ENCODE measurements at places on chromosomes 11 and 22. TPM values are rescaled to one million over a fixed set of nuclear protein-coding genes. Genes with fewer than 3 reads are reported as not detected.

DNA sequence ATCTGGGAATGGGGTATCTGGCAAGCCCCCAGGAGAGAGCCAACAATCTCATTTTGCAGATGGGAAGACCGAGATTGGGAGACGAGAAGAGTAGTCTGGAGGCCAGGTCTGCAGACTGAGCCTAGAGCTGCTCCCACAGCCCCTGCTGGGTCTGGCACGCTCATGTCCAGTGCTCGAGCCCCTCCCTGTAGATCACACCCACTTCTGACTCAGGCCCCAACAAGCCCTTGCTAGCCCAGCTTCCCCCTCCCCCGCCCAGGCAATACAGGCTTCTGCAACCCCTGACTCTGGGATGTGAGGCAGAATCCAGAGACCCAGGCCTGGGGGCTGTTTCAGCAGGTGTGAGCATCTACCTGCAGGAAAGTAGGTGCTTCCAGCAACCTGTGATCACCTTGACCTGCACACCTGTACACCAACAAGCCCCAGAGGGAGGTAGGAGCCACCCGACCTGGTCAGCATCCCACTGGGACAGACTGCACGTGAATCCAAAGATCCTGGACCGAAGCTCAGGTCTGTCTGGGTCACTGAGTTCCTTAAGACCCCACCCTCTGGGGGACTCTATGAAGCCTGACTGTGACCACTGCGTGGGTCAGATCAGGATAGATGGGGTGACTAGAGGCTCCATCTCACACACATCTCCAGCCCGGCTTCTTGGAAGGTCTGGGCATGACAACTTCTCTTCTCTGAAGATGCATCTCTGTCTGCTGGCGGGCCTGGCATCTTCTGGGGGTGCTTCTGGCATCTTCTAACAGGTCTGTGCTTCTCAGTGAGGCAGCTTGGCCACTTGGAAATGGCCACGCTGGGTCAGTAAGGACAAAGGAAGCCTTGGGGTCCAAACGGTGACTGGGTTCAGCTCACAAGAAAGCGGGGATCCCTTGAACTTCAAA, 29.3 kb downstream of the LINC01488 start:
- H3K4me3 ChIP-seq, result no peak overlapping the region
- no peaks in the 10 kb centered on the region for H3K4me1 ChIP-seq

- no peak for DNase-seq
- no peaks in the 10 kb centered on the region for H3K27me3 ChIP-seq
- H3K4me3 ChIP-seq, result no peak overlapping the region
- H3K4me1 ChIP-seq, result peaks cover 59% of the 10 kb centered on the region
- H3K36me3 ChIP-seq, result no peaks in the 10 kb centered on the region
Measured at GRCh38 chr22:23233752-23234408, 53.6 kb downstream of the BCR start.

Gene GVQW3
- total RNA-seq, result 0.84 TPM

DNA sequence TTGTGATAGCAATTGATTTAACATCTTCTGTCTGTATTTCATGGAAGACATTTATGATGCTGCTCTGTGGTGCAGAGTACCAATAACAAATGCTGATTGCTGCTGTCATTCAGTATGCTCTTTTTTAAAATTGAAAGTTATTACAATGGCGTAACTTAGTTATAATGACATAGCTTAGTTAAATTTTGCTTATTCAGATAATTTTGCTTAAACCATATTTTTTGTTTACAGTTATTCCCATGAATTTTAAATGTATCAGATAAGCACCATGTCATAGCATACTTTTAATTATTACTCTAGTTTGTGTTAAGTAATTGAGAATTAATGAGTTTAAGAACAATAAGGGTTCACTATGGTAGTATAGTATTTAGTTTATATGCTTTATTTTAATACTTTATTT, 15.5 kb downstream of the PRMT3 start:
- no peaks in the 10 kb centered on the region for H3K4me1 ChIP-seq
- H3K4me3 ChIP-seq, result no peak overlapping the region
- H3K27me3 ChIP-seq, result no peaks in the 10 kb centered on the region

DNA sequence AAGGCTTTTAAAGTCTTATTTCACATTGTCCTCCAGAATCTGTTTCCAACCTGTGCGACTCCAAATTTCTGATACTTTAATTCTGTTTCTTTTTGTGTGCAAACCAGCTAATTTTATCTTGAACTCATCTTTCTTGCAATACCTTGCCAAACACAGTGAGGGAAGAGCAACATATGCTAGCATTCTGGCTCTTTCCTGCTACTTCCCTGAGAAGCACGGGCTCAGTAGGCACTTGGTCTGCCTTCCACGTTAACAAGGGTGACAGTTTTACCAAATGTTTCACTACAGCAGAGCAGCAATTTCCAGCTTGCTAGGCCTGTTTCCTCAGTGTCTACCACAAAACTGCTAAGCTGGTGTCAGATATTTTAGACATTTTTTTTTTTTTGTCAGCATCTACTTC, 405.8 kb downstream of the NTM start:
- no peak for DNase-seq
- H3K4me3 ChIP-seq, result no peak overlapping the region
- no peaks in the 10 kb centered on the region for H3K36me3 ChIP-seq
- H3K4me1 ChIP-seq, result no peaks in the 10 kb centered on the region
- no peak overlapping the region for H3K27ac ChIP-seq

Gene CALCB
- not detected for total RNA-seq

DNA sequence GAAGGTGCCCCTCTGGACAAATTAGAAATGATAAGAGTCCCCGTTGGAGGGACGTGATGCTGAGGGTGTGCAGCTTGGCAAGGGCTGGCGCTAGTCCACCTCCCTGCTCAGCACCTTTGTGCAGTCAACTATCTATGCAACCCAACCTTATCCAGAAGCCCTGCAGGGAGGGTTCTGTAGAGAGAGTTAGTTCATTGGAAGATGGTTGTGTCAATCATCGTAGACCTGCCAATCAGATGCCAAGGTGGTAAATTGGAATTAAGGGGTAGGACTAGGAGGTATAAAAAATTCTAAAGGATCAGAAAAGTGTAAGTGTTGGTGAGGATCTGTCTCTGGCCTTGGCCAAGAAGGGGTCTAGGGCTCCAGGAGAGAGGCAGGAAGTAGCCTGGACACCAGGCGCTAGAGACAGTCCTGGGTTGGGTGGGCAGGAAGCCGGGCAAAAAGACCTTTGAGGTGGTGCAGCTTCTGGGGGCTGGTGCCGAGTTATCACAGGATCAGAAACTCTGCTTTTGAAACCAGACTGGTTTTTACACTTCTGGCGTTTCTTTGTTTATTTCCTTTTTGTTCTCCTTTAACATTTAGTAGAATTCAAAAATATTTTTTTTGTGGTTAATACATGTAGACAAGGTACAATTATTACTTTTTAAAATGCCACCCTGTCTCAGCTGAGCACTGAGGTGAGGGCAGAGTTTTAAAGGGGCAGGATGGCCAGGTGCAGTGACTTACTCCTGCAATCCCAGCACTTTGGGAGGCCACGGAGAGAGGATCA, 1.6 kb downstream of the C1QTNF6 start:
- no peak overlapping the region for H3K4me3 ChIP-seq
- no peaks in the 10 kb centered on the region for H3K27me3 ChIP-seq
- no peaks in the 10 kb centered on the region for H3K36me3 ChIP-seq
- peak overlapping the region; percentile 70 for H3K27ac ChIP-seq

Gene TTC36
- 3.7 TPM for total RNA-seq

- no peak for DNase-seq
- peaks cover 90% of the 10 kb centered on the region for H3K36me3 ChIP-seq
- peak overlapping the region; percentile 74 for H3K27ac ChIP-seq
Measured at GRCh38 chr22:39429916-39430575, 26.8 kb upstream of the MGAT3 start.

Gene APOL5
- not detected for total RNA-seq

DNA sequence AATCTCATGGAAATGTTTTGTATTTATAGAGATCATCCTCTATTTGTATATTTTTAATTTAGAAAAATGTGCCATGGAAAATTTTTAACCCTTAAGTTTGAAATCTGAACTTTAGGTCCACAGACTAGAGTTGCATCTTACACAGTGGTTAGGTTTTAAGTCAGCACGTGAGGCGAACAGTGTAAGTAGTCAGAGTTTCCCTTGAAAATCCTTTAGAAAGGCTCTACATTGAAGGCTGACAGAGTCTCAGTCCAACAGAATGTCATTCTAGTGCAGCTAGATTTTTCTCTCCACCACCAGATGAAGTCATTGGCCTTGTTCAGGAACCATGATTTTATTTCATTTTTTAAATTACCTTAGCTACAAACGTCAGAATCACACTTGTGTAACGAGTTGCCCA, 18.7 kb downstream of the HMGXB4 start:
- no peaks in the 10 kb centered on the region for H3K36me3 ChIP-seq
- H3K4me1 ChIP-seq, result no peaks in the 10 kb centered on the region
- no peak overlapping the region for H3K4me3 ChIP-seq
- no peaks in the 10 kb centered on the region for H3K27me3 ChIP-seq

Gene BET1L
- total RNA-seq, result 29.5 TPM

DNA sequence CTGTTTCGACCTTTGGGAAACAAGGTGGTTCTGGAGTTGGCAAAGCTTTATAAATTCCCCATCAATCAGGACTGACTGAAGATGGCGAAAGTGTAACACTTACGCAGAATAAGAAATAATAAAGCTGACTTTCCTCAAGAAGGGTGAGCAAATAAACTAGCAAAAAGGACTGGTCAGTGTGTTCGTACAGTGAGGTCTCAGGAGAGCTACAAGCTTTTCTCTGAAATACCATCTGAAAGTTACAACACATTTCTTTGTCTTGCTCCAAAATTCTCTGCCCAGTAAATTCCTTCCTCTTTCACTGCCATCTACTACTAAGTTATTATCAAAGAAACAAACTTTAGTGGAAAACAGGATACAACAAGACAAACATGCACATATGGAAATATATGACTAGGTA, 13.4 kb downstream of the PITPNB start:
- H3K4me3 ChIP-seq, result no peak overlapping the region
- DNase-seq, result no peak
- peak overlapping the region; percentile 12 for H3K27ac ChIP-seq
- no peaks in the 10 kb centered on the region for H3K27me3 ChIP-seq

- no peaks in the 10 kb centered on the region for H3K36me3 ChIP-seq
- H3K4me3 ChIP-seq, result peak overlapping the region; percentile 63
- H3K27ac ChIP-seq, result peak overlapping the region; percentile 42
- DNase-seq, result no peak
- H3K4me1 ChIP-seq, result peaks cover 18% of the 10 kb centered on the region
Measured at GRCh38 chr11:36288442-36289225, 590 bp downstream of the COMMD9 start.

- no peaks in the 10 kb centered on the region for H3K27me3 ChIP-seq
- H3K27ac ChIP-seq, result no peak overlapping the region
- no peak overlapping the region for H3K4me3 ChIP-seq
- DNase-seq, result no peak
- H3K36me3 ChIP-seq, result no peaks in the 10 kb centered on the region
- peaks cover 15% of the 10 kb centered on the region for H3K4me1 ChIP-seq
Measured at GRCh38 chr22:45709060-45709739, 37.6 kb downstream of the ATXN10 start.

- peaks cover 33% of the 10 kb centered on the region for H3K4me1 ChIP-seq
- no peaks in the 10 kb centered on the region for H3K27me3 ChIP-seq
- no peak overlapping the region for H3K4me3 ChIP-seq
- H3K27ac ChIP-seq, result no peak overlapping the region
- DNase-seq, result no peak
Measured at GRCh38 chr11:59759900-59760299, 4.7 kb downstream of the STX3 start.

DNA sequence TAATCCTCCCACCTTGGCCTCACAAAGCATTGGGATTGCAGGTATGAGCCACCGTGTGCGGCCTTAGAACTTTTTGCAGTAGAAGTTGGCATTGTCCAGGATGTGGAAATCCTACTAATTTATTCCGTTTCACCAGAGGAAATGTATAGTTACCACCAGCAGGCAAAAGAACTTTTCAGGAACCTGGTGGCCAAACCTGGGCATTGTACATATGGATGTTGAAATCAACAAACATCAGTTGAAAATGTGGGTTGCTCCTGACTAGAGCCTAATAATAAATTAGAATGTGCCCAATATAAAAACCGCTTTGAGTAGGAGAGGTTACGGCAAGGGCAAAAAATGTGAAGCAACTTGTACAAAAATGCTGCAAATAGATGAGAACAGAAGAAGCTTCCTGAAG, 40.7 kb upstream of the XBP1 start:
- no peaks in the 10 kb centered on the region for H3K27me3 ChIP-seq
- no peaks in the 10 kb centered on the region for H3K4me1 ChIP-seq
- DNase-seq, result no peak

DNA sequence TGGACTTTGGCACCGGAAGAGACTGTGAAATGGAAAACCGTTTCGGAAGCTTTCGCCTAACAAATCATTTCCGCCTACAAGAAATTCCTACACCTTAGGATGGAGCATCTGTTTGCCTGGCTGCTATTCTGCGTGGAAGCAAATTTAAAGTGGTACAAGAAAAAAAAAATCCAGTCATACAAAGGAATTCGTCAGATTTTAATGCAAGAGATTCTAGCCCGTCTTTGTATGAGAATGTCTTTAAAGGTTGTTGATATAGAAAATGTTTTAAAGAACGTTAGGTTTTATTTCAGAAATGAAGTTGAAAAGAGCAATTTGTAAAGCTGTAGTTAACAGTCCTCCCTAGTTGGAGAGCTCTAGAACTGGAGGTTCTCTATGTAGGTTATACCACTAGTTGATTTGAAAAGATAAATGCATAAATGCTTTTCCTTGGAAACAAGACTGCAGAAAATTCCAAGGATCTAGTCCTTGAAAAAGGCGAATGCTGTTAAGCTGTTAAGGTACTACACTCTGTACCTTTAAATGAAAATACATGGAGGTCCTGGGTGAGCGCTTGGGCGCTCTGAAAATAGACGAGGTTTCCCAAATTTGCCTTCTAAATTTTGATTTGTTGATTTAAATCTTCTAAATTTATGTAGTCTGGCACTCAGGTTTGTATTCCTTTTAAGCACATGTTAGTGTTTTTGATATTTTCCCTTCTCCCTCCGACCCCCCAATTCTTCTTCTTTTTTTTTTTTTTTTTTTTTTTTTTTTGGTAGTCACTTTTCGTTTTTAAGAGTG, 2.4 kb downstream of the NCR3LG1 start:
- no peaks in the 10 kb centered on the region for H3K36me3 ChIP-seq
- peak overlapping the region; percentile 67 for H3K4me3 ChIP-seq
- peak overlapping the region; percentile 86 for H3K27ac ChIP-seq
- H3K4me1 ChIP-seq, result peaks cover 13% of the 10 kb centered on the region
- DNase-seq, result no peak

DNA sequence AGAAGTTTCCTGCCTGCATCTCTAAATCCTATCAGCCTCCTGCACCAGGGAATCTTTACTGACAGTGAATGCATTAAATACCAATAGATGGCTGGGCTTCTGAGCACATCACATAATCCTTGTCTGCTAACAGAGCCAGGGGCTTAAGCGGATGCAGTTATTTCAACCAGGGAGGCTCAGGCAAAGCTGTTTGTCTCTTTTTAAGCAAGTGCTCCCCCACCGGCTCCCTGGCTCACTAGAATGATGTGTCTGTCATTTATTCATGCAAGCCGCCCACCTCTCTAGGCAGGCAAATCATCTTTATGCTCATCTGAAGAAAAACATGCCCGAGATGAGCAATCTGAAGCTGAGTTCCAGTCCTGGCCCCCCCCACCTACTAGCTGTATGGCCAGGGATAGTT, 182.3 kb downstream of the TENM4 start:
- H3K4me1 ChIP-seq, result no peaks in the 10 kb centered on the region
- DNase-seq, result no peak
- H3K27ac ChIP-seq, result no peak overlapping the region
- H3K4me3 ChIP-seq, result no peak overlapping the region

GRCh38 chr22:44116755-44117684, 63.7 kb upstream of the PARVG start:
- H3K4me1 ChIP-seq, result peaks cover 2% of the 10 kb centered on the region
- H3K27ac ChIP-seq, result no peak overlapping the region
- H3K4me3 ChIP-seq, result no peak overlapping the region
- peaks cover 30% of the 10 kb centered on the region for H3K36me3 ChIP-seq

- H3K36me3 ChIP-seq, result no peaks in the 10 kb centered on the region
- no peak overlapping the region for H3K4me3 ChIP-seq
- no peak overlapping the region for H3K27ac ChIP-seq
- peaks cover 14% of the 10 kb centered on the region for H3K4me1 ChIP-seq
- H3K27me3 ChIP-seq, result no peaks in the 10 kb centered on the region
- DNase-seq, result no peak
Measured at GRCh38 chr11:132114185-132114584, 743.8 kb downstream of the NTM start.

Gene HIC2
- total RNA-seq, result 6.9 TPM
